ENCODE measurements at places on chromosomes 2 and 18. TPM values are rescaled to one million over a fixed set of nuclear protein-coding genes. Genes with fewer than 3 reads are reported as not detected.

DNA sequence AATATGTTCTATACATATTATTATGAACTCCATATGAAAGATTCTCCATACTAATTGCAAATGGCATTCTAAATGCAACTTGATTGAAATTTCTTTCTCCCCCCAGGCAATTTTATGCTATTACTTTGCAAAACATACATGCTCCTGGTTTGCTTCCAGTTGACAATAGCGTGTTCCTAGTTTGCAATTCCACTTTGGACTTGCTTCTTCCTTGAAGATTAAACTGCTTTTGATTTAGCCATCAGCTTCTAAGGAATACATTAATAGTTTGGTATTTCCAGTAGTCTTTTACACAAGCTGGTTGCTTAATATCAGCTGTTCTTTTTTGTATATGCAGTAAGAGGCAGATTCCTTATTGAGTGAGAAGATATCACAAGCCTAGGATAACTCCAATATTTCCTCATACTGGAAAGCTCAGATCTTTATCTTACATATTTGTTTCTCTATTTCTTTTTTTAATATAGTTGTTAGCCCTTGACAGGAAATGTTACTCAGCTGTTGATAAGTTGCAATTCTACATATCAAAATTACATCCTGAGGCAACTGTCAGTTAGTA, 1941.7 kb upstream of the LRRTM1 start:
- H3K27ac ChIP-seq = no peak overlapping the region
- H3K4me3 ChIP-seq = no peak overlapping the region
- DNase-seq = no peak
- H3K4me1 ChIP-seq = no peaks in the 10 kb centered on the region
- H3K27me3 ChIP-seq = no peaks in the 10 kb centered on the region

GRCh38 chr18:12326711-12327460, 18.8 kb downstream of the TUBB6 start:
- H3K27ac ChIP-seq = no peak overlapping the region
- H3K27me3 ChIP-seq = no peaks in the 10 kb centered on the region
- H3K4me1 ChIP-seq = peaks cover 5% of the 10 kb centered on the region
- no peak for DNase-seq
- peaks cover 41% of the 10 kb centered on the region for H3K36me3 ChIP-seq
- no peak overlapping the region for H3K4me3 ChIP-seq

Gene MAP4K4
- 19.0 TPM for polyA plus RNA-seq

DNA sequence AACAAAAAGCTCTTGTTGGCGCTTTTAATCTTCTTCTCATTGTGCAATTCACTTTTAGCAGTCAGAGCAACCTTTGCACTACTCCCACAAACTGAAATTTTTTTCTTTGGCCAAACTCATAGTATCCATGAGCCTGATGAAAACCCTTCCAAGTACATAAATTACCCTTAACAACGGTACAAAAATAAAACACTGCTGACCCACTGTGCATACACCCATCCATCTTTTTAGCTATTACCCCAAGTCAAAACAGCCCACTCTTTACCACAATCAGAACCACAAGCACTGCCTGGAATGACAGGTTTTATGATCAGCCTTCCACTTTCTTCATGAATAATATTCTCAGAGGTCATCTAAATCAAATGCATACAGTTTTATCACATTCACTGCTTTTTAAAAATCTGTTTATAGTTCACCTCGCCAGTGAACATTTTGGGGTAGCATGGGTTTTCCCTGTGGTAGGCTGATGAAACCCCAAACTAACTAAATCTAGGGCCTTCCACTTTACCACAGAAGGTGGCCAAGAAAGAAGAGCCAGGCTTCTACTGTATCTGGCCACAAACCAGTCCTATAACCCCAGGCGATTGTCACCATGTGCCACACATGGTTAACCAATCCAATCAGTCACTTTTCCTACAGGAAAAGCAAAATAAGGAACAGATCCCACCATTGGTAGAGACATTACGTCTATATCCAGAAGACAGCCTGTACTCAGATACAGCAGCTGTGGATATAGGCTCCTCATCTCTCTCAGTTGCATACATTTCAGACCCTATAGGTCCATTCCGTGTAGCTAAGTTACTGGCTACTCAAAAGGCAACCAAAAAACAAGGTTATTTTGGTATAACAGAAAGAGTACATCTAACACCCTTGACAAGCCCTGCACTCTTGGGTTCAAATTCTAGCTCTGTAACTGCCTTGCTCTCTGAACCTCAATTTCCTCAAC, 171.3 kb downstream of the THADA start:
- no peak overlapping the region for H3K27ac ChIP-seq
- H3K36me3 ChIP-seq = no peaks in the 10 kb centered on the region
- H3K27me3 ChIP-seq = no peaks in the 10 kb centered on the region
- DNase-seq = no peak
- H3K4me1 ChIP-seq = peaks cover 12% of the 10 kb centered on the region

- no peaks in the 10 kb centered on the region for H3K27me3 ChIP-seq
- no peak overlapping the region for H3K27ac ChIP-seq
- H3K36me3 ChIP-seq = no peaks in the 10 kb centered on the region
- DNase-seq = no peak
Measured at GRCh38 chr2:175048275-175048674, 43.1 kb upstream of the CHN1 start.

DNA sequence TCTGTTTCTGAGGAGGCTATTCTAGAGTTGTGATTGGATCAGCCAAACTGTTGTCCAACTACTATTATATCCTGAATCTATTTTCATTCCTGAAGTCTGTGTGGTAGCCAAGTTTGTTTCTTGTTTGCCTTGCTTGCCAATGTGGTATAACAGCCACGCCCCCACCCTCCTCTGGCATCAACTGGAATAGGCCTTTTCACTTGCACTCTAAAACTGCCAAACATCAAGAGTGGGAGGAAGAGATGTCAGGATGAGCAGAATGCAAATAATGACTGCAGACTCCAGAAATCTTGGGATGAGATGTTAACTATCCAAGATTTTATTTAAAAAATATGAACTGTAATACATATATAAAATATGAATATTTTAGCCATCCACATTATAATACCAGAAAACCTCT, 246.1 kb downstream of the NRXN1 start:
- H3K27ac ChIP-seq = no peak overlapping the region
- no peaks in the 10 kb centered on the region for H3K27me3 ChIP-seq

Gene CYP27A1
- 65.5 TPM for polyA plus RNA-seq

GRCh38 chr2:39996653-39997080, 217.6 kb upstream of the THUMPD2 start:
- H3K4me3 ChIP-seq = no peak overlapping the region
- H3K27me3 ChIP-seq = no peaks in the 10 kb centered on the region
- no peak overlapping the region for H3K27ac ChIP-seq
- no peak for DNase-seq
- H3K36me3 ChIP-seq = no peaks in the 10 kb centered on the region

DNA sequence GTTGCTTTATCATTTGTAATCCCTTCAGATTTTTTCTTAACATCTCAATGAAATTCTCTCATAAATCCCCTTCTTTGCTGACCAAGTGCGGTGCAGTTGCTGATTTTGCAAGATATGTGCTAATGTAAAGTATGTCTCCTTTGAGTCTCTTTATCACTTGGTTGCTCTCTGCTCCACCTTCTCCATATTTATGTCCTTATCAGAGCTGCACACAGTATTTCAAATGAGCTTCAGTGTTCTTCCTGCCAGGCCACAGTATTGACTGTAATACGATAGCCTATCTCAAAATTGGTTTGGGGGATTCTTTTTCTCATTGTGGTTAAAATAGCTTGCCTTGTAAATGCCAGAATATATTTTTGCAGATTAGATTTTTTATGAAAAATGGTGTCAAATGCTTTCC, 32.2 kb downstream of the MAIP1 start:
- no peak overlapping the region for H3K27ac ChIP-seq
- no peak overlapping the region for H3K4me3 ChIP-seq
- no peaks in the 10 kb centered on the region for H3K4me1 ChIP-seq

Data from spleen (tissue), 13 donors.